Right atrium auricular region (tissue), 2 donors: ENCODE measurements at places on chromosomes 2 and 18.

DNA sequence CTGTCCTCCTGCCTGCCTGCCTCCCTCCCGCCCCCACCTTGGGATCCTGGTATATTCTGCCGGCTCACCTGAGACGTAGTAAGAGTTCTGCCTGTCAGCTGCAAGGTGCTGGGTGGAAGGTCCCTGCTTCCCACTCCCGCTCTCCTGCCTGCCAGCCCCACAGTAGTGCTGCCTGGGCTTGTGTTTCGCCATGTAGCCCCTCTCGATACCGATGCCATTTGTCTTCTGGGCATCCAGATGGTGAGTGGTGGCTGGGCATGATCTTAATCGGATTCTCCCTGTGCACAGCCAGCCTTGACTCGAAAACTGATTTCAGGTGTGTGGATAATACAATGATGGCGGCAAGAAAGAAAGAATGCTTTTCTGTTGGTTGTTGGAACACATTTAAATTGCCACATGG, 184.9 kb downstream of the AGAP1 start:
- no peaks in the 10 kb centered on the region for H3K27me3 ChIP-seq
- DNase-seq = no peak
- no peak overlapping the region for H3K4me3 ChIP-seq
- H3K27ac ChIP-seq = no peak overlapping the region

GRCh38 chr18:47577520-47577919, 326.1 kb upstream of the SKOR2 start:
- H3K27ac ChIP-seq = no peak overlapping the region
- DNase-seq = no peak
- no peak overlapping the region for H3K4me3 ChIP-seq
- no peaks in the 10 kb centered on the region for H3K36me3 ChIP-seq
- no peaks in the 10 kb centered on the region for H3K27me3 ChIP-seq

DNA sequence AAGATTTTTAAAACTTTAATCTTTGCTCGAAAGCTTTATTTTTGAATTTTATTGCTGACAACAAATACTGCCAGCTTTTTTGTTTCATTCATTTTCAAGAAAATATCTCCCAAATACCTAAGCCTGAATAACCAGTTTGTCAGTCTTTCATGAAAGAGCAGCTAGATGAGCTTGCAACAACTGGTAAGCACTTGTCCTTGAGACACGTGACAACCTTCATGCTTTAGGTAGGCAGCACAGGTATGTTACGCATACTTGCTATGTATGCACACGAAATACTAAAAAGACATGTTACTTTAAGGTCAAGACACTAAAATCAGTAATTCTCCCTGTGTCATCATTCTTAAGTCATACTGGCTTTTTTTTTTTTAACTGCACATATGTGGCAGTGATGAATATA, 12.3 kb downstream of the CEBPZ start:
- peaks cover 77% of the 10 kb centered on the region for H3K36me3 ChIP-seq
- no peak overlapping the region for H3K27ac ChIP-seq
- H3K4me1 ChIP-seq = no peaks in the 10 kb centered on the region
- no peak for DNase-seq
- no peak overlapping the region for H3K4me3 ChIP-seq

DNA sequence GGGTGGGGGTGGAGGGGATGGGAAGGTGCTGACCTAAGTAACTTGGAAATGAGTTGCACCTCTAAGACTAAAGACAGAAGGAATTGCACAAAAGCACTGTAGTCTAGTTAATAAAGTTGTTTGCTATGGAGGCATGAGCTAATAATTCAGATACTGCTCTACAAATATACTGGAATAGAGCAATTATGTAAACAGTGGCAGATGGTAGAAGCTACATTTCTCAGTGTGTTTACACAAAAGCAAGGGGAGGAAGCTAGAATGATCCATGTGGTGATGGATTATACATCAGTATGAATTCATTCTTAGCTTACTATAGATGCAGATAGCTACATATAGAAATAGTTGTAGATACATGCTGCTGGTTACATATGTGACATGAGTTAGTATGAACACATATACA, 27.6 kb upstream of the UBE2F start:
- H3K4me3 ChIP-seq = no peak overlapping the region
- no peaks in the 10 kb centered on the region for H3K27me3 ChIP-seq
- no peaks in the 10 kb centered on the region for H3K36me3 ChIP-seq
- DNase-seq = no peak
- H3K27ac ChIP-seq = no peak overlapping the region
- H3K4me1 ChIP-seq = peaks cover 8% of the 10 kb centered on the region
